ENCODE measurements at places on chromosomes 2 and 18.

DNA sequence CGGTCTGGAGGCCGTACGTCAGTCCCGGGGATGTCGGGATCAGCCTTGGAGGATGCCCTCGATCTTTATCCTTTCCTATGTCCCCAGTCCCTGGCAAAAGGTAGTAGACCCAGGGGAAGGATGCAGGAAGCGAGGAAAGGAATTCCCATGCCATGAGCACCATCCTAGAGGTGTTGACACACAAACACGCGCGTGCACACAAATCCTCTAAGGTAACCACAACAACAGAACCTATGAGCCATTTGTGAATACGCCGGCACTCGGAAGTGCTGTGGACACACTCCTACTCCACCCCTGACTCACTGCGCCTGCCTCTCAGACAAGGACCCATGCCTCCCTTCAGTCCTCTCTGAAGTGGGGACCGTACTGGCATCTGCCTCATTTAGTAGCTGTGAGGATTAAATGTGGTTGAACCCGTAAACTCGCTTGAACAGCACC lies 11.3 kb upstream of the MLPH start:
- no peak for DNase-seq

- no peak for DNase-seq
These were observed 184.3 kb downstream of the GULP1 start for GRCh38 chr2:188475945-188476344.

GRCh38 chr2:110836671-110837070 lies 104.3 kb downstream of the ACOXL start:
- no peak for DNase-seq

DNA sequence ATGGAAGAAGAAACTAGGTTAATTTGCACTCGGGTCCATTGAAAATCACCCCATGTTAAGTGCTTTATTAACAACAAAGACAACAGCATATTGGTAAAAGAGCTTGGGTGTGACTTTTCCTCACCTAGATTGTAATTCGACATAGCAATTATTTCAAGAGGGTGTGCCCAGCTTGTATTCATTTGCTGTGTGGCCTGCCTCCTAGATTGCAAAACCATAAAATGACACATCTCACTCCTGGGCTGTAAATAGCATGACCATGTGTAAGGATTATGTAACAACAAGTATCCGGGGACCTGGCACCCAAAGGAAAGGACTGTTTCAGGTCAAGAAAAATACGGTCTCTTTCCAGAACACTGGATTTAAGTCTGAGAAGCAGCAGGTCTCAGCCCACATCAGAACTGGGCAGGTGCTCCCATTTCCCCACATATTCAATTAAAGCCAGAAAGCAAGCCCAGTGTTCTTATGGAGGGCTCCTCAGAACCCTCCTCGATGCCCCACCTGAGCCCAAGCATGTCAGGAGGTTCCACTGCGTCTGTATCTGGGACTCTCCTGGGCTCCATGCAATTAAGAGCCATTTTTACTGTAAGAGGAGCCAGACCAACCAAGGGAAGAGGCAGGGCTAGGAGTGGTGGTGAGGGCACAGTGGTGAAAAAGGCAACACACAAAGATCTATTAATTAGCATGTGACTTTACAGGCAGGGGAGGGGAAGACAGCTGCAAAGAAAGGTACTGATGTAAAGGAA lies 39.2 kb downstream of the MREG start:
- DNase-seq: no peak

GRCh38 chr18:43879415-43879814 lies 602.1 kb upstream of the SYT4 start:
- no peak for DNase-seq

- no peak for DNase-seq
These were observed 57.6 kb downstream of the SGPP2 start for GRCh38 chr2:222481941-222482340.

DNA sequence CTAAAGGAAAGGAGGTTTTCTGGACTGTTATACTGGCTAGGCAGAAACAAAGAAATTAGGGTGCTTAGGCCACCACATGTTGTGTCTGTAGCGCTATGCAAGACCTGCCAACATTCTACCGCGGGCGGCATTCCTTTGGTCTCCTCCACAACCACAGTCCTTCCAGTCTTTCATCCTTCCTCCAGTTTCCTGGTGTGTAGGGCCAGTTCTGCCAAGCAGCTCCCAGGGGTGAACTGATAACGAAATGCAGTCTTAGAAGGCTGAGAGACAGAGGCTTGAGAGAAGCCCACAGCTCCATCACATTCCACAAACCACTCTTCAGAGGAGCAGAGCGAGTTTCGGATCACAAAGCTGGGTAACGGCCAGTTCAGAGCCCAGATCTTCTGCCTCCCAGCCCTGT lies 19.5 kb upstream of the CXXC1 start:
- DNase-seq: no peak

- DNase-seq: no peak
These were observed 78.9 kb upstream of the SCN7A start for GRCh38 chr2:166572937-166573336.

GRCh38 chr2:40455661-40456060 lies 3.8 kb upstream of the SLC8A1 start:
- no peak for DNase-seq

- DNase-seq: no peak
These were observed 67.6 kb upstream of the STAT1 start for GRCh38 chr2:191081411-191082155.

DNA sequence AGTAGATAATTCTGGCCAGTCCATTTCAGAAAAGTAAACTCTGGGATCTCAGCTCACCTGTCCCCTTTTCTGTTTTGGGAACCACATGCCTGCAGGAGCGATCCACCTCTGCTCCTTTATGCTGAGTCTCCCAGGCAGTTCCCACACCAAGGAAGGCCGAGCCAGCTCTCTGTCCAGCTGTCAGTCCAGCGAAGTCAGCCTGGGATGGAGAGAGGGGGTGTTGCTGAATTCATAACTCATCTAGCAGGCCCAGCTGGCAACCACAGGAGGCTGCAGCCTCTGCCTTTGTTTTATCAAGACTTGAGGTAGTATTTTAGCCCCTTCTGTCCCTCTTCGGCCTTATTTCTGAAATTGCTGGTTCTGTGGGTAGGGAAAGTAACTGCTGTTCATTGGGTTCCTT lies 209.9 kb downstream of the ARL4C start:
- no peak for DNase-seq

DNA sequence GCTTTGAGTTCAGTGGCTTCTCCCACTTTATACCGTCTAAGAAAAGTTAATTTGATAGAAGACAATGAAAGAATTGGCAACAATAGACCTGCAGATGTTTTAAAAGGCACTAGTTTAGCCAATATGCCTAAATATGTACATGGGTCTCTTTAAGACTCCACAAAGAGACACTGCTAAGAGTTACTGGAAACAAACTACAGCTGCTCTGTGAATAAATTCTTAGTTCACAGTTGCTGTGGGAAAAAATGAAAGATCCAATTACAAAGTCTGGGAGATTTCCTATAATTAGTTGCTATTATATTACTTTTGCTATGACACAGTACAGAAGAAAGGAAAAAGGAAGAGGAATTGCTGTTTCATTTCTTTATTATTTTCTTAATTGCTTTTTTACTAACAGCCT lies 34.3 kb downstream of the SCN9A start:
- DNase-seq: no peak

- DNase-seq: no peak
These were observed 143.6 kb downstream of the RTP5 start for GRCh38 chr2:242012956-242013764.

DNA sequence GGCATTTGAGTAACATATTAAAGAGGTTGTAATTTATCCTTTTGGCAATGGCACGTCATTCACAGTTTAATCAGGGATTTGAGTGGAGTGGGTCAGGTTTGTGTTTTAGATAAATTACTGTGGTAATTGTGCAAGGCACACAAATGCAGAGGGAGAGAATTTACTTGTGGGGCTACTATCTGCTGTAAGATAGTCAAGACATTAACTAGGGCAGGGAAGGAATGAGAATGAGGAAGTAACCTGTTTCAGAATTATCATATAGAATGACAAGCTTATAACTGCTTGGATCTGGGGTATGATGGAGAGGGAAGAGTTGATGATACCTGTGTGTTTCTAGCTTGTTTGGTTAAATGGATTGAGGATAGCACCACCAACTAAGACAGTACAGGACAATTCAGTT lies 58.9 kb upstream of the ZSWIM2 start:
- no peak for DNase-seq

DNA sequence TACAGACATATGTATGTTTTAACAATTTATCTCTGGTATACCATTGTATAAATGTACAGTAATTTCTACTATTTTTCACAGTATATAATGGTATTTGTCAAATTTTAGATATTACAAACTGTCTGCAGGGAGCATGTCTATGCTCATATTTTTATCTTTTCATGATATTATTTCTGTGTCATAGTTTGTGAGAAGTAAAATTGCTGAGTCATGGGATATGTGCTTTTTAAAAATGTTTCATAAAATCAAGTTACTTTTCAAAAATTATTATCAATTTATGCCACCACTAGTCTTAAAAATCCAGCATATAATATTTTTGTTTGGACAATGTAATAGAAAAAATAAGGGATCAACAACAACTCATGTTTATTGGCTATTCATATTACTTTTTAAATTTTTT lies 9.1 kb upstream of the ZNF804A start:
- DNase-seq: no peak

DNA sequence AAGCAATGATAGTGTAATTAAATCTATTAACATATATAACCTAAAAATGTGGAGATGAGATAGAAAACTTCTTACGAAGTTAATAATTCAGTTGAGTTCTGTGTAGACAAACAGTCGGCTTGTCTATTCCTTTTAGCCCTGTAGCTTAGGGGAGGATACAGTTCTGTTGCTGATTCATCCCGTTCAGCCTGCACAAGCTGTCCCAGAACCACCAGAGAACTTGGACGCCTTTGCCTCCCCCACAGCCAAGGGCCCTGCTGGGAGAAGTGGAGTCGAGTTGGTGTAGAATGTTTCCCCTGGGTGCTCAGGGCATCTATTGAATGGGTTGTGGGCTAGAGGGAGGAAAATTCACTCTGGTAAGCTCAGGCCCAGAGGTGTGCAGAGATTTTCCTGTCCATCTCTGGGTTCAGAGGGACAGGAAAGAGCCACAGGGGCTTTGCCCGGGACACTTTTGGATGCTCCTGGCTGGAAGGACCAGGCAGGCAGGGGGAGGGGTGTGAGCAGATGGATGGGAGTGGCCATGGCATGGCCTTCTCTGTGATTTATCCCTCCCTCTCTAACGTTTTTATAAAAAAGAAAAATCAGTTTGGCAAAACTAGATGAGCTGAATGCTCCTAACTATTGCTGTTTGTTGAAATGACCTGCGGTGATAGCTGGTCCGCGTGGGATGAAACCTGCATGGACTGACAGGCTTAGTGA lies 42.8 kb upstream of the GALR1 start:
- no peak for DNase-seq

DNA sequence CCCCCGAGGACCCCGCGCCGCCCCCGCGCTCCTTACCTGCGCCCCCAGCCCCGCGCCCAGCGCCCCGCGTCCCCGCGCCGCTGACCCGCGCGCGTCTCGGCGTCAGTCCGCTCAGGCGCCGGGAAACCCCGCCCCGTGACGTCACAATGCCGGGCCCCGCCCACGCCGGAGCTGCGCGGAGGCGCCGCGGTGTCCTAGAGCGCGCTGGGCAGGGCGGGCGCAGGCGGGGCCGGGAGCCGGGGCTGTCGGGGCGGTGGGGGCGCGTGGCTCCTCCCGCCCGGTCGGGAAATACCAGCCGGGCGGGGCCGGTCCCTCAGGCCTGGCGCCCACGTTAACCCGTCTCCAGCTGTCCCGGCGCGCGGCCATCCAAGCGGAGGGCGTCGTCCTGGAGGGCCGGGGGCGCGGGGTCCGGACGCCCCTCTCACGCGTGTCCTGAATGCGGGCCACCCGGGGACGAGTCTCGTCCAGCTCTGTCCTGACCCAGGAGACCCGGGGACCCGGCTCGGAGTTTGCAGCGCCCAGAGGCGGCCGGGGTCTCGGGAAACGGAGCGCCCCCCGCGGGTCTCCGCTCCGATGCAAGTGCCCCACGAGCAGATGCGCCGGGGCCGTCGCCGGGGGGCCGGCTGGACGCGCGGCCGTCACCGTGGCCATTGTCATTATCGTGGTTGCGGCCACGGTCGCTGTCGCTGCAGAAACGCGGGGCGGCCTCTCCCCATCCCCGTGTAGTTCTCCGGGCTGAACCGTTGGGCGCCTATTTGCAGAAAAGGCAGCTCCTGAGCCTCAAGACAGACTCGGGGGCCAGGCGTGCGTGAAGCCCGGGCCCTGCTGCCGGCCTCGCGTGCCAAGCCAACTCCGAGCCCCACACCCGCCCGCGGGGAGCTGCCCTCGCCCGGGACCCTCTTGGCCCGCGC lies at the start of gene SLC66A2:
Gene SLC66A2 (minus strand): TSS at position 109 of the 911 bp plus-strand sequence. CDS start 727 bp downstream, outside the sequence.
- DNase-seq: no peak

GRCh38 chr2:4427083-4427482 lies 723.7 kb downstream of the DCDC2C start:
- no peak for DNase-seq

- DNase-seq: no peak
These were observed 93.9 kb downstream of the ACVR1 start for GRCh38 chr2:157782057-157782845.

- DNase-seq: no peak
These were observed 12.3 kb downstream of the DSG2 start for GRCh38 chr18:31510319-31510718.

- no peak for DNase-seq
These were observed 4.4 kb downstream of the TEX44 start for GRCh38 chr2:231597014-231597611.

- no peak for DNase-seq
These were observed 137.6 kb upstream of the SPATS2L start for GRCh38 chr2:200168641-200169555.

DNA sequence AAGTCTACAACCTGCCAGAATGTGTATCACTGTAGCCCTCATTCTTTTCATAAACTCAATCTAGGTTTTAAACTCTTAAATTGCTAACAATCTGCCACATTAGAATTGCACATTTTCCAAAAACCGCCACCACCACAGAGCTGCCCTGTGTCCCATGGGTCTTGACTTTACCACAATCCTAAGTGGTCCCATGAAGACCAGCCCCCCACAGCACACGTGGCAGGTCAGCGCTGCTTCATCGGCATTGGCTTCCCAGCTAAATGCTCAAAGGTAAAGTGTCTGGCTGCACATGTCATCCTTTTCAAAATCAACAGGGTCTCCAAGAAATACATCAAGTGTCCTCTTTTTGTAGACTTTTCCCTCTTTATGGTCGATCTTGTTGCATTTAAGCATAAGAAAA lies 2.4 kb downstream of the TBC1D8 start:
- no peak for DNase-seq

DNA sequence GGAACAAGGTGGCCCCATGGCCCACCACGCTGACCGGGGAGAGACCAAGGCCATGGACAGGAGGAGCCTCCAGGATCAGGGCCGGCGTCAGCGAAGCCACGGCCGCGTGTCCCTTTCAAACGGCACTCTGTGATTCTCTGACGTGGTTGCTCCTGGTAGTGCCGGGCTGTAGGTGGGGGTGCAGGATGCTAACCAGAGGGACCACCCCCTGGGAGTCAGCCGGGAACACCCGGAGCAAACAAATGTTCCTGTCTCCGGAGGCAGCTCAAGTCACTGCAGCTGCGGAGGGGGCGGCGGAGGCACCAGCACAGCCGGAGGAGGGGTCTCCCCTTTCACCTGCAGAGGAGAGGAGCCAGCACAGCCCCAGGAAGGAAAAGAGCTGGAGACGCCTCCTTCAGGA lies 750.6 kb upstream of the SALL3 start:
- no peak for DNase-seq

Data from cortex of kidney (tissue), 1 donor.